ENCODE measurements at places on chromosomes 12 and 14.

DNA sequence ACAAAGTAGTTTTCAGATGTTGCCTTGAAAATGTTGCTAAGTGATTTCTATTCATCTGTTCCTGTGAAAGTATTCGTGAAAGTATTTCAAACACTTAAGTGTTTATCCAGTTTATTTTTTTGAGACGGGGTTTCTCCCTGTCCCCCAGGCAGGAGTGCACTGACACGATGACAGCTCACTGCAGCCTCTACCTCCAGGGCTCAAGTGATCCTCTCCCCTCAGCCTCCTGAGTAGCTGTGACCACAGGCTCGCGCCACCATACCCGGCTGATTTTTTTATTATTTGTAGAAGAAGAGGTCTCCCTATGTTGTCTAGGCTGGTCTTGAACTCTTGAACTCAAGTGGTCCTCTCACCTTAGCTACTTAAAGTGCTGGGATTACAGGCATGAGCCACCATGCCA lies 1.7 kb downstream of the ZDHHC17 start:
- no peak for DNase-seq

DNA sequence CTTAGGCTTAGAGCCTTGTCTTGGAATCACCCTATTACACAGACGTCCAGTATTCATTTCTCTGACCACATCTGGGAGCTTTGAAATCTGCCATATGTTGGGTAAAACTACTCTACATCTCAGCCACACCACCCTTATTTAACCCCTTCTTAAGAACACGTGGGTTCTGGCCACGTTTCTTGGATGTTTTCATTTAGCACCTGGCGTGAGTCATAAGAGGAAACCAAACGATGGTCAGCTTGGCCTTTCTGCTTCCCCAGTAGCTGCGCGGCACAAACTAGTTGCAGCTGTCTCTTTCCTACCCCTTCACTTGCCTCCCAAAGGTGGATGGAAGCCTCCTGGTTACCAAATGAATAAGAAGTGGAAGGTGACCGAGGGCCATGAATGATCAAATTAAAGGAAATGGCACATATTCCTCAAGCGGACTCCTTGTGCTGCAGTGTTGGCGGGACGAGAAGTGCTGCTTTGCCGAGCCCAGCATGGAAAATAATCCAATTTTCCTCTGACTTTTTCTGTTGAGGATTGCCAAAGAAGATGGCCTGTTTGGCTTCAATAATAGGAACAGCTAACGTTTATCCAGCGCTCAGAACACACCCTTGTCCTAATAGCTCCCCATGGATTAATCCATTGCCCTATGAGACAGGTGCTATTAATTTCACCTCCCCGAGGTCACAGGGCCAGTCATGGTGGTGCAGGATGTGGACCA lies 154.1 kb downstream of the ZNF664 start:
- DNase-seq = no peak

GRCh38 chr12:22653791-22654190 lies 28.8 kb downstream of the ETNK1 start:
- no peak for DNase-seq

GRCh38 chr14:101474563-101475455 lies 86.5 kb upstream of the DIO3 start:
- DNase-seq = no peak

DNA sequence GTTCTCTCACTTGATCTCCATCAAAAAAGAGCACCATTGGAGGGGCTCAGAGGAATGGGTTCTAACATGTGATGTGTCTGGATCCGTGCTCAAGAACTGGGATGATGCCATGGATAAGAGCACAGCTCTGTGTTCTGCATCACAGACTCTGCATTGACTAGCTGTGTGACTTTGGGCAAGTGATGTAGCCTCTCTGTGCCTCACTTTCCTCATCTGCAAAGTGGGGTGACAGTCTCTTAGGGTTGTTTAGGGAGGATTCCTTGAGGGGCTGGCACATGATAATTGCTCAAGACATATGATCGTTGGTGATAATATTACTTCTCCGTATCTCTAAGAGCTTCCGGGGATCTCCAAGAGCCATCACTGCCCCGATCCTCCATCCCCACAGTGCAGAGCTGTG lies 202.3 kb downstream of the CHST11 start:
- DNase-seq = no peak

DNA sequence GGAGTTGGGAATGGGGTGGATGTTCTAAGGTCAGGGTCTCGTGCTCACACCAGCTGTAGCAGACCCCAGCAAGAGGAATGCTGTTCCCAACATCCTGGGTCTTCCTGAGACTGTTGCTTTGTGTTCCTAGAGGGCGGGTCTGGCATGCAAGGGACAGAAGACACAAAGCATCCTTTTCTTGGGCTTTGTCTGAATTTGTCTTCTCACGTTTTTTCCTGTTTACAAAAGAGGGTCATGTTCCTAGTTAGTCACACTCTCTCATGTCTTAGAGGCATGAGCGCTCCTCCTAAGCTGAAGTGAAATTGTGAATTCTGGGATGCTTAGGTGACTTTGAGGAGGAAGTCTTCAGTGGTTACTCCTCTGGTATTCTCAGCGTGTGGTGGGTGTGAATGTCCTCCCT lies 9.6 kb upstream of the TAMALIN start:
- DNase-seq = no peak
